ENCODE measurements at places on chromosomes 6 and 20.

- DNase-seq: no peak
Observed at GRCh38 chr6:28597217-28597835, 71.6 kb downstream of the GPX5 start.

- no peak for DNase-seq
Observed at GRCh38 chr6:3343089-3343883, 84.5 kb downstream of the PSMG4 start.

GRCh38 chr6:18504232-18504596 lies 117.1 kb downstream of the RNF144B start:
- DNase-seq: no peak

DNA sequence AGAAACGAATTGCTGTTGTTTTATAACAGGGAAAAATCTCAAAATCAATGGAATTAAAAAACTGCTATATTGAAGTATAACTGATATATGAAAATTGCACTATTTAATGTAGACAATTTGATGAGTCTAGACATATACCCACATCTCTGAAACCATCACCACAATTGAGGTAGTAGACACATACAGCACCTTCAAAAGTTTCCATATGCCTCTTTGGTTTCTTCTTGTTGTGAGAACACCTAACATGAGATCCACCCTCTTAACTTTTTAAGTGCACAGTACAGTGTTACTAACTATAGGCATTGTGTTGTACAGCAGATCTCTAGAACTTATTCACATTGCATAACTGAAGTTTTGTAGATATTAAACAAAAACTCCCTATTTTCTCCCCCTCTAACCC lies 14.0 kb upstream of the SLC17A5 start:
- no peak for DNase-seq

DNA sequence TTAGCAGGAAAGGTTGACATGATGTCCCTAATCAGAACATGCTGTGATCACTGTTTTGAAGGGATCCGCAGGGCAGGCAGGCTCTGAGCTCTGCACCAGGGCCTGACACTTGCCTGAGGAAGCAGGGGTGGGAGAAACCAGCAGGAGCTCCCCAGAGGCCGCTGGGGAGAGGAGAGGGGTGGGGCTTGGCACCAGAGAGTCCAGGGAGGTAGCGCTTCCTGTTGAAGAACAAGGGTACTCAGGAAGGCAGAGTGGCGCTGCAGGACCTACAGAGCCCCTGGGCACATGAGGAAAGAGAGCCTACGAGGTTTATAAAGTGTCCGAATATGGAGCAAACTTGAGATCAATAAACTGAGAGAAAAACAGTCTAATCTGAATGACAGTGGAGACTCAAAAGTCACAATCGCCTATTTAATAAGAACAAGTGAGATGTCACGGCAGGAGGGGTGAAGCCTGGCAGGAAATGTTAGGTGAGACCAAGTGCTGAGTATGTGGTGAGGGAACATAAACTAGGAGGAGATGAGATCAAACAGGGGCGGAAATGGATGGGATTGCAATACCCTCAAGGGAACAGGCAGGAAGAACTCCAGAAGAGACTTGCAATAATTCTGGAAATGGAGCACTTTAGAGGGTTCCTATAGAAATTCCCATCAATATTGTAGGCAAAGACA lies 5.8 kb upstream of the TBXT start:
- DNase-seq: peak; percentile 88

DNA sequence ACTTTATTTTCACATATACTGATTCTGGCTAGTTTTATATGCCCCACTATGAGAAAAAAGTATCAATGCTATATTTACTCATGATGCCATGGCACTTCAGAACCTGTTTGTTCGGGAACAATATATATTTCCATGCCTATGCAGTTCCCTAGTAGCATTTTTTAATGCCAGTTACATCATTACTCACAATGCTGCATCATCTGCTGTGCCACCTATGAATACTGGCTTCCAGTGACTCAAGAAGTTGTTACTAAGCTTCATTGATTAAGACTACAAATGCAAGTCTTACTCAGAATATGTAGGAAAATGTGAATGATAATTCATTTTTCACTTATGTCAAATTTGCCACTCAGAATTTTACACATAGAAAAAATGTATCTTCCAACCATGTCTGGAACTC lies 97.9 kb downstream of the MAFB start:
- no peak for DNase-seq

DNA sequence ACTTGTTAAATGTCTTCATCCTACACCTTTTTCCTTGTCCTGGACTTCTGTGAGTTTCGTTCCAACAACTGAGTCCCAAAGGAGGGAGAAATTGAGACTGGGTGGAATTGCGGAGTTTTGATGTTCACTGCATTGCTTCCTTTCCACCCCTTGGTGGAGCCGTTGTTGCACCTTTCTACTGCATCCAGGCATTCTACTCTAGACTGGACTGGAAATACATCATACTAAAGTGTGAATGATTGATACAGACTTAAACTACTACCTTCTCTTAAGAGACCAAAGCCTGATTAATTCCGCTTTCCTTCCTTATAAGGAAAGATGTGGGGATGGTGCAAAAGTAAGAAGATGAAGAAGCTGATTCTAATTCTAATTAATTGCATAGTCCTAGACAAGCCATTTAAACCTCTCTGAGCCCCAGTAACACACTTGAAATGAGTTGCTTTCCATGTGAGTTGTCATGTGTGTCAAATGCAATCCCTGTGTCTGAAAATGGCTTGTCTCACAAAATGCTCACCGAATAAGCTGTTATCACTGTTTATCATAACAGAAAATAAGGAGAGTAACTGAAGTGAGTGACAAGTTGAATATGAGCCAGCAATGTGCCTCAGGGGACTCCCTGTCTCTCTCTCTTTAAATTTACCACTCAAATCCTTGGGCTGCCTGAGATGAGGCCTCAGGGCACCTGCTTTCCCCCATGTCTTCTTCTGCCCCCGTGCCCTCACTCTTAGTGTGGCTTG lies 338.3 kb upstream of the CHD6 start:
- DNase-seq: no peak

- no peak for DNase-seq
Observed at GRCh38 chr20:50438986-50439407, 71.2 kb upstream of the PTPN1 start.

DNA sequence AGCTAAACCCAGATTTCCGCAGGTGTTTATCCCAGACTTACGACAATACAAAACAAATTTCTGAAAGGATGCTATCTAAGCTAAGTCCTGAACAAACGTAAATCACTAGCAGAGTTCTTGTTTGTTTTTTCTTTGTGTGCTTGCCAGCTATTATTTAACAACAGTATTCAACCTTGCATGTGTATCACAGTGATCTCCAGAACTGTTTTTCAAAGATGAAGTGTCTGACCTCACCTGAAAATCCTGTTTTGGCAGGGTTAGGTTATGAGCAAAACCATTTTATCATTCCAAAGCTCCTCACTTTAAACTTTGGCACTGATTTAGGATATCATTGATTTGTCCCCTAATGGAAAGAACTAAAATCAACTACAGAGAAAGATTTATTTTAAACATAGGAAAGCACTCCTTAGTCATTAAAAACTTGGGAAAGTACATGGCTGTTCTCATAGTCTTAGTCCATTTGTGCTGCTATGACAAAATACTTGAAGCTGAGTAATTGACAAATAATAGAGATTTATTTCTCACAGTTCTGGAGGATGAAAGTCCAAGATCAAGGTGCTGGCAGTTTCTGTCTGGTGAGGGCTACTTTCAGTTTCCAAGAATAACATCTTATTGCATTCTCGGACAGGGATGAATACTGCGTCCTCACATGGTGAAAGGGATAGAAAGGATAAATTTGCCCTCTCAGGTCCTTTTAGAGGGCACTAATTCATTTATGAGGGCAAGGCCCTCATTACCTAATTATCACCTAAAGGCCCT lies 20.8 kb upstream of the BMP5 start:
- no peak for DNase-seq

- no peak for DNase-seq
Observed at GRCh38 chr6:111784433-111784832, 88.8 kb downstream of the FYN start.

GRCh38 chr20:48904566-48905296 lies 16.8 kb upstream of the ARFGEF2 start:
- DNase-seq: peak; percentile 57

GRCh38 chr20:16542477-16542876 lies 30.8 kb downstream of the KIF16B start:
- DNase-seq: no peak

DNA sequence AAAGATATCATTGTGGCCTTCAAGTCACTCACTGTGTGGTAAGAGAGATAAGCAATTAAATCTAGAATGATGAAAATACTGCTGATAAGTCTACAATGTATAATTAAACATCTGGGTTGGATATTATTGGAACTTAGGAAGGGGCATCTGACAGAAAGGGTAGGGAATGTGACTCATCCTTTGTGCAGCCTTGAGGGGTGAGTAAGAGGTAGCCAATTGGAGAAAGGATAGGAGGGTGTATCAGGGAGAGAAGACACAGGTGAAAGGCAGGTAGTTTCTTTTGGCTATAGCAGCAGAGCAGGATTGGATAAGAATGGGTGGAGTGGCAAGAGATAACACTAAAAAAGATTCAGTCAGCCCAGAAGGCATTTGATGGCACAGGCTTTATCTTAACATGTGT lies 182.0 kb downstream of the COL21A1 start:
- no peak for DNase-seq

GRCh38 chr20:17617212-17617867 lies 47.5 kb downstream of the DSTN start:
- DNase-seq: peak; percentile 79

GRCh38 chr20:49288250-49288751 lies 10.4 kb upstream of the ZNFX1 start:
- no peak for DNase-seq

DNA sequence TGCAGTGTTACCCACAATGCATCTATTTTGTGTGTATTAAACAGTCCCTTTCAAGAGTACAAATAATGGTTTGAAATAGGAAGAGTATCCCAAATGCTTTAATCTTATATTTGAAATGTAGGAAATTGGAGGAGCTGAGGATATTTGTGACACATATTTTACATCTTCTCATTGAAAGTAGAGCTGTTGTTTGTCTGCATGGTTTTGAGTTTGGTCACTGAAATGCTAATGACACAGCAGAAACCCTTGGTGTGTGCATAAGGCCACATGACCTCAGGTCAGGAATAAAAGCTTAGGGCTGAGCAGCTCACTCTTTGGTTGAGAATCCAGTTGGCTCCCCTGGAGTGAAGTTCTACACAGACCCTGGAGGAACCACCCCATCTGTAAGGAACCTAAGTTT lies 49.8 kb downstream of the TPD52L1 start:
- no peak for DNase-seq

GRCh38 chr20:1184638-1185315 lies at the start of gene TMEM74B:
TSS of gene TMEM74B (minus strand) at chr20:1184981. CDS start at chr20:1183801, 1,180 bp downstream.
- DNase-seq: no peak

- no peak for DNase-seq
Observed at GRCh38 chr6:36418558-36418957, 24.1 kb downstream of the PXT1 start.

- peak; percentile 16 for DNase-seq
Observed at GRCh38 chr20:10171864-10172751, 46.5 kb upstream of the SNAP25 start.

GRCh38 chr20:45359069-45359405 lies 3.9 kb upstream of the SYS1 start:
- DNase-seq: no peak

DNA sequence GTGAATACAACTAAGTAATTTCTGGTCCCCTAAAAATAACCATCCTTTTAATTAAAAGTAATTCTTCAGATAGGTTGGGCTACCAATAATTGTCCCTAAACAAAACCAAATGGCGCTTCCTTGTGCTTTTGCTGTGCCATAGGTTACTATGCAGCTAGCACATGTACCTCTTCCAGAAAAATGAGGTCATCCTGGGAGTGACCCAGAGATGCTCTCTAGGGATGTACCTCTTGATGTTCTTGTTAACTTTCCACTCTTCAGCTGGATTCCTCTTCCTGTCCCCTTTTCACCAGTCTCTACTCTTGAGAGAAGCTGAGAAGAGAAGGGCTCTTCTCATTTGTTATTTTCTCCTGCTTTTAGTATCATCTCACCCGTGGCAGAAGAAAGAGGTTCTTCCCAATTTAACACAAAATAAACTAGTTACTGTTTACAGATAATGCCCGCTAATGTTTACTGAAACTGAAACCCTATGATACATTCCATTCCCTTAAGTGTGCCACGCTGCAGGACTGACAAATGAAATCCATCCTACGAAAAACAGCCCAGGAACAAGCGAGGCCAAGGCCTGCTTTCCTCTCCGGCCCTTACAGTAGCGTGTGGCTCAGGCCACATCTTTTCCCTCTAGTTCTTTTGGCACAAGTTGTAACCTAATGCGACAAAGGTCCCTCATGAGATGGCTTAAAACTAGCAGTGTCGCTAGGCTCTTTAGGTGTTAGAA lies 24.2 kb downstream of the MRS2 start:
- DNase-seq: no peak

DNA sequence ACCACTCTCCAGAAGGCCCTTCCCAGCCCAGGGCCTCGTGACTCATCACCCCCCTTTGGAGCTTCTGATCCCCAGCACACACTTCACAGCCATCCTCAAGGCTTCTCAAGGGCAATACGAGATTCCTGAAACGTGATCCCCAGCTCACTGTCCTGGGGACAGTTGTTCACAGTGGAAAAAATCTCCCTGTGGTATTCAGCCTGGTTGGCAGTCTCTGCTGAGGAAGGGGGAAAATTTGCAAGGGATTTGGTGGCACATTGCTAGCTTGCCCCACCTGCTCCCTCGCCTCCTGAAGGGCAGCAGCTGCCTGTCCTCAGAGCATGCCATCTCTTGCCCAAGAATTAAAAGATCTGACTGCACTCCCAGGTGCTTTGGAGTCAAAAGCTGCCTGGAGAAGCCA lies 20.7 kb upstream of the PKHD1 start:
- no peak for DNase-seq

DNA sequence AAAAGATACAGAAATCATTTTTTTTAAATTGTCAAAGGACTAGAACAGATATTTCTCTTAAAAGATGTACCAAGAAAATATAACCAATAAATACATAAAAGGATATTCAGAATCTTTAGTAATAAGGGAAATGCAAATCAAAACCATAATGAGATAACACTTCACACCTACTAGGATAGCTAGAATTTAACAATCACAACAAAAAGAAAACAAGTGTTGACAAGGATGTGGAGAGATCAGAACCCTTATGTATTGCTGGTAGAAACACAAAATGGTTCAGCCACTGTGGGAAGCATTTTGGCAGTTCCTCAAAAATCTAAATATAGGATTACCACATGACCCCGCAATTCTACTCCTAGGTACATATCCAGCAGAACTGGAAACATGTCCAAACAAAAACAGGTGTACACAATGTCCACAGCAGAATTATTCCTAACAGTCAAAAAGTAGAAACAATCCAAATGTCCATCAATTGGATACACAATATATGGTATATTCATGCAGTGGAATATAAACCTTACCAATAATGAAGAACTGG lies 211.0 kb downstream of the LRFN2 start:
- no peak for DNase-seq

GRCh38 chr6:35954333-35954732 lies 33.4 kb upstream of the SRPK1 start:
- DNase-seq: no peak

- DNase-seq: peak; percentile 97
Observed at GRCh38 chr6:42120895-42121865, 21.2 kb downstream of the C6orf132 start.

DNA sequence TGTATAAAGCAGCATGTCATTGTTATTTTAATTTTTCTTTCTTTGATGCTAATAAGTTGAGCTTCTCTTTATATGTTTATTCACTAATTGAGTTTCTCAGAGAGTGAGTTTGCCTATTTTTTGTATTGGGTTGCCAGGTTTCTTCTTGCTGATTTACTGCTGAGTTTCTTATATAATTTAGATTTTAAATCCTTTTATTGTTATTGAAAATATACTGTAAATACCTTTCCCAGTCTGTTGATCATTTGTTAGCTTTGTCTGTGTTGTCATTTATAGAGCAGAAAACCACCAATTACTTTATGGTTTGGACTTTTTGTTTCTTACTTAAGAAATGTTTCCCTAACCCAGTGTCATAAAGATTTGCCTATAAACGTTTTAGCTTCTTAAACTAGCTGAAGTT lies 17.1 kb upstream of the RIMS4 start:
- DNase-seq: no peak

Measured in thyroid gland (tissue), 4 donors.